Stimulated activated CD8-positive, alpha-beta memory T cell treated with anti-CD3 and anti-CD28 coated beads, Interleukin-4, amount 100 ng/mL, for 4 hours (primary cell): ENCODE measurements at places on chromosomes 2 and 18.

DNA sequence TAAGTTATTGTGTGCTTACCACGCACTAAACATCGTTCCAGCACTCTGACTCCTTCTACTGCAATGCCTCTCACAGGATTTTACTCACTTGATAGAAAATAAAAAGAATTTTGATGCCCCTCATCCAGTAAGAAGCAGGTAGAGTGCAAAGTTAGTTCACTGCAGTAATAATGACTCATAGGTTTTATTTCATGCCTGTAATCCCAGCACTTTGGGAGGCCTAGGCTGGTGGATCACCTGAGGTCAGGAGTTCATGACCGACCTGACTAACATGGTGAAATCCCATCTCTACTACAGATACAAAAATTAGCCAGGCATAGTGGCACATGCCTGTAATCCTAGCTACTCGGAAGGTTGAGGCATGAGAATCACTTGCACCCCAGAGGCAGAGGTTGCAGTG, 190.6 kb downstream of the RAD51AP2 start:
- DNase-seq, result no peak

GRCh38 chr2:127175751-127176354, 44.2 kb downstream of the CYP27C1 start:
- no peak for DNase-seq

- DNase-seq, result no peak
These were observed 19.6 kb downstream of the ZNF2 start for GRCh38 chr2:95185197-95185596.

- DNase-seq, result no peak
These were observed 32.8 kb upstream of the MC5R start for GRCh38 chr18:13791181-13791580.

- DNase-seq, result no peak
These were observed 283.9 kb upstream of the SIX2 start for GRCh38 chr2:45293182-45293581.

GRCh38 chr2:64987001-64987955, 1.9 kb upstream of the SLC1A4 start:
- no peak for DNase-seq

DNA sequence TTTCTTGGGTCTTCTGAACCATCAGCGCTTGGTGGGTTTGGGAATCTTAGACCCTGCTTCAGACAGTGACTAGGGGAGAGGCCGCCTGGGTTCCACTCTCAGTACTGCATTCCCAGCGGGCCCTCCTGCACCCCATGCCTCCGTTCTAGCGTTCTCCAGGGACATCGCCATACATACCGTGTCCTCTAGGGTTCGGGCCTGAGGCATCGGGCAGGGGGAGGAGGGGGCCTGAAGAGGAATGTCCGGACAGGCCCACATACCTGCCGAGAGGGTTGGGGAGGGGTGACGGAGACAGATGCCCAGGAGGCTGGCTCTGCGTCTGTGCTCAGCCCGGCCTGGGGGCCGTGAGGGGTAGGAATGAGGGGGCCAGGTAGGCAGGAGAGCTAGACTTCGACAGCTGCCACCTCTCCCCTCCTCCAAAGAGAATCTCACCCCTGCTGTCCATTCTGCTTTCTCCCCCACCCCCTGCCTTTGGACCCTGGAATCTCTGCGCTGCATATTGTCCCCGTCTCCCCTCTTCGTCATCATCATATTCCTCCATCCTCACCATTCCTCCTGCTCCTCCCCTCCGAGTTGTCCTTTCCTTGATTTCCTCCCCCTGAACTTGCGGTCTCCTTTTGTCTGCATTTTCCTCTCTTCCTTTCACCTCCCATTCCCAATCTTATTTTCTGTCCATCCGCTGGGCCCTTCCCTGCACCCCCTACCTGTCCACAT, 7.8 kb upstream of the WNT10A start:
- no peak for DNase-seq

- no peak for DNase-seq
These were observed 1352.9 kb upstream of the CHAC2 start for GRCh38 chr2:52414561-52415295.
